ENCODE measurements at places on chromosomes 4 and X.

DNA sequence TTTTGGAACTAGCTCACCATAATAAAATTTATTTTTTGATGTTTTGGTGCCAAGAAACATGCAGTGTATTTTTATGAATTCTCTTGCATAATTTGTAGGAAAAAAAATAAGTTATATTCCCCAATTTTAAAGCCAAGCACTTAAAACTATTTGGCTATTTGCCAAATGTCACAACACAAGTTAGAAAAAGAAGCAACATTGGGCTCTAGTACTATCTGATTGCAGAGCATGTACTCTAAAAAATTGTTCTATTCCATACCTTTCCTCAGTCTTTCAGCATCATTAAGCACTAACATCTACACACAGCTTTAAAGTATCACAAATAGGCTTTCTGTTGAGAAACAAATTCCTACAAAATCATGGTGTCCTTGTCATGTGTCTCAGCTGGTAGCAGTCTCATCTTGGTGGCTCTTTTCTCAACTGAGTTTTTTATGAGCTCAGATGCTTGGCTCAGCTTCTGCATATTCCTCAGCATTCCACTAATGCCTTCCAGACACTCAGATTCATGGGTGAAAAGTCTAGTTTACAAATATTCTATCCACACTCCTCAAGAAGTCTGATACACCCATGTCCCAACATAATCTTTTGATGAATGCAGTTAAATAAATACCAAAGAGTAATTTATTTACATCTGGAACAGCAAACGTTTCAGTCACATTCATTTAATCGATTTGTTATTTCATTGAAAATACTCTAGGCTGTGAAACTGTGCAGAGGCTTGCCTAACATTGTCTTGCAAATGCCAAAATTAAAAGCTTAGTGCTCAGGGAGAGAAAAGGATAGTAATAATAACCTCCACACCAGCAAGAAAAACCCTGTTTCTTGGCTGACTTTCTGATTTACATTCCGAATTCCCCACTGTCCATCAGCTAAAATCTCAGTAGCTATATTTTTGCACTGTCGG, 2209.9 kb downstream of the PCDH7 start:
- no peak for DNase-seq

- DNase-seq = no peak
Observed at GRCh38 chrX:25663701-25664100, 474.4 kb upstream of the MAGEB18 start.

DNA sequence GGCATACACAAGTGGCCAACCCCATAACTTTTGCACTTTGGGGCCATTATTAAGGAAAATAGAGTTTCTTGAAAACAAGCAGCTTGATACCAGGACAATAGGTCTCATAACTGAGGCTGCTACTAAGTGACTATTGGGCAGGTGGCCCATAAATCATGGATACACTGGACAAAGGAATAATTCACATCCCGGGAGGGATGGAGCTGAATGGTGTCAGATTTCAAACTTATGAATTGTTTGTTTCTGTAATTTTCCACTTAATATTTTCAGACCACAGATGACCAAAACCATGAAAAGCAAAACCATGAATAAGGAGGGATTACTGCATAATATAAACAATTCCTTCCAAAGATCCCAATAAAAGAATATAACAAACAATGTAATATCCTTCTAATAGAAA, 114.4 kb downstream of the WDFY3 start:
- no peak for DNase-seq

DNA sequence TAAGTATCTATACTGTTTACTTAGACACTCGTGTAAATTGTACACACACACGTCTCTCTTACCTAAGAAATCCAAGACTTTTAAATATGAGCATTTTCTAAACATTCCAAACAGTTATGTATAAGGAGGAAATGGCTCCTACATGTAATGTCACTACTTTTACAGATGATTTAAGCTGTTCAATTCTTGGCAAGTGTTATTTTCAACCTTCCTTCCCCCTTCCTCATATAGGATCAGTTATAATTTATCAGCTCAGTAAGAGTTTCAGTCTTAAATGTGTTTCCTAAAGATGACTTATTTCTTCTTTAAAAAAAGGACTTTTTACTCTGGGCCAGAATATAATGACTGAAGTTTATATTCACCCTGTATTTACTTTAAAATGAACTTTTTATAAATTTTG, 601.1 kb downstream of the ANKRD50 start:
- no peak for DNase-seq

DNA sequence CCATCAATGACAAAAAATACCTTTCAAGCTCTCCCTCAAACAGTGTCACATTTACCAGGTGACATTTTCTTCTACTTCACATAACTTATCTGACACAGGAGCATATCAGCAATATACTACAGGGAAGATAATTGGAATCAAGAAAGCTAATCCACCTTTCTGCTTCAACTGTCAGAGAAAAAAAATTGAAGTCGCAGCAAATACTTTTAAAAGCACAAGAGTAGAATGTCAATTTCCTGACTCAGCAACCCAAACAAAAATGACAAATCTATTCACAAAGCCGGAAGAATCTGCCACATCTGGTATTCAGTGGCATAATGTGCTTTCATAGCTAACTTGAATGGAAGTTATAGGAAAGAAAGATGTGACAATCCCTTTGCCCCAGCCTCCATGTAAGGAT, 36.7 kb downstream of the AGA start:
- no peak for DNase-seq

- DNase-seq = no peak
Observed at GRCh38 chr4:48255959-48256342, 13.7 kb downstream of the TEC start.

DNA sequence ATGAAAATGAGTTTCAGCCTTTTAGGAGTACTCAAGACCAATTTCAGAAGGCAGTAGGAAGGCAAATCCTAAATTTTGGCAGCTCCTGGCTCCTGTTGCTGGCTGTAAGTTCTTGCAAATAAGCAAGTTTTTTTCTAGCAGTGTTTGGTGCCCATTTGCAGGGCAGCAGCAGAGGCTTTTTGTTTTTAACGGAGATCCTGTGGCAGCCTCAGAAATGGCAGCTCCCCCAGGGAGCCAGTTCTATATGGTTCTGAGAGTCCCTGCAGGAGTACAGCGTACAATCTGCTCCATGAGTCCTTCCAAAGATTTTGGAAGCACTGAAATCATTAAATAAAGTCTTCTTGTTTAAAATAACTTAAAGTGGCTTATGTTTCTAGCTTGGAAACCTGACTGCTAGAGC, 171.9 kb downstream of the NDST4 start:
- no peak for DNase-seq

DNA sequence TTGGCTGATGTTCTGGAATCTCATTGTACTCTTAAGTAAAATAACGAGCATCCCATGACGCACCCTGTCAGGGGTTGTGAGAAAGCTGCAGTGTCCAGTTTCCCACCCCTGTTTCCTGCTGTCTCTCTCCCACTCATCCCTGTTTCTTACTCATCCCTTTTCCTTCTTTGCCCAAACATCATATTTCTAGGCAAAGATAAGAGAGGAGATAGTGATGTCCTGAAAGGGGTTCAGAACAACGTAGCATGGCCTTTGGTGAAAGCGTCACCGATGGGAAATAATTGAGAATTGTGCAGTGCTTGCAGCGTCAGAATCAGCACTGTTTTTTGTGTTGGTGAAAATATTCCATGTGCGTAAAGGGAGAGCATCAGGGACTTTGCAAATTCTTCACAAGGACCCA, 23.5 kb upstream of the TMEM165 start:
- no peak for DNase-seq

DNA sequence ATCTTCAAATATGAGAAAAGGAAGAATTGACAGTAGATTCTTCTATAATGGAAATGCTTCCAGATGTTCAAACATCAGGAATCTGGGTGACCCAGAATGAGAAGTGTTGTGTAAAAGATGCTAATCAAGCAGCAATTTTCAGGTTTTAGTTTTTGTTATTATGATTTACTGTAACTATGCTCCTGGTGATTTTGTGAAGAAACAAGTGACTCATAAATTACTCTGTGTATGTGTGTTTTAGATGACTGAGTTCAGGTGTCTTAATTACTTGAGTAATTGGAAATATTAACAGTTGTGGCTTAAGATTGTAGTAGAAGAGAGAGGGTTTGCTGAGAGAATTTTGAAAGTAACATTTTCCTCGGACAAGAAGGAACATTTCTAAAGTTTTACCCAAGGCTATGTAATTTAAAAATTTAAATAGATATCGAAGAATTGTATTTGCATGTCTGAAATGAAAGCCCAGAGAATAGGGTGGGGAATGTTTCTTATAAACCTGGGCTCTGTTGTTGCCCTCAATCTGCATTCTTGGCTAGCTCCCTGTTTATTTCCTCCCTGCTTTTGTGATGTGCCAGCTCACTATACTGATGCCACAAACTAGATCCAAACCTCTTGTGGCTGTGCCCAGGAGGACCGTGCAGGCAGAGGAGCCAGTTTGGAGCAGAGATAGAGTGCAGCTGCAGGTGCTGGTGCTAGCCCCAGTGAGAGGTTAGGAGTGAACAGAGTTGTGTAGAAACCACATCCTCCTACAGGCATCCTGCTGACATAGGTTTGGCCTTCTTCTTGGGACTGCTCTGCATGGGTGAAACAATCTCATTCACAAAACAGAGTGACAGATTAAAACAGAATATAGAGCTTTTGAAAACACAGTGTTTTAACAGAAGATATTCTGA, 25.4 kb upstream of the TNIP3 start:
- DNase-seq = no peak

DNA sequence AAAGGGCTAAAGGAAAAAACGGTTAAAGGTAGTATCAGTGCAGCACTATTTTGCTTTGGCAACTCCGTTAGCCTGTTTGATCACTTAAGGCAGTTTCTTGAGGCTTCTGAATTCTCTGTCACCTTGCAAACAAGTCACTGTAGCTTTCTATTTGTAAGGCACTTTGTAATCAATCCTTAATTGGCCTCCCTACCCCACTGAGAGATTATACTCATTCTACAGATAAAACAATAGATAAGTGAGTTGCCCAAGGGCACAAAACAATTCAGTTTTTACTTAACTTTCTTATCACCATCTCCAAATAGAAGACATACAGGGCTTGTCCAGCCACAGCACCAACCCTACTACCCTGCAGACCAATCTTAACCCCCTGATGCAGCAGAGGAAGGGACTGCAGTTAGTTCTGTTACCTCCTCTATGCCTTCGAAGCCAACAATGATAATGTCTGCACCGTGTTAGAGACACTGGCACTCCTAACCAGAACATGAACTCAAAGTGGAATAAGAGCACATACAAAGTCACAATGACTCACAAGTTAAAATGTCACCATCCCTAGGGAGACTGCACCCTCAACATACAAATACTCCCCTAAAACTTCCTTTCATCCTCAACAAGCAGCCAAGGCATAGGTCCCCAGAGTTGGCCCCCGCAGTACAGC, 1.7 kb downstream of the TMEM185A start:
- no peak for DNase-seq

DNA sequence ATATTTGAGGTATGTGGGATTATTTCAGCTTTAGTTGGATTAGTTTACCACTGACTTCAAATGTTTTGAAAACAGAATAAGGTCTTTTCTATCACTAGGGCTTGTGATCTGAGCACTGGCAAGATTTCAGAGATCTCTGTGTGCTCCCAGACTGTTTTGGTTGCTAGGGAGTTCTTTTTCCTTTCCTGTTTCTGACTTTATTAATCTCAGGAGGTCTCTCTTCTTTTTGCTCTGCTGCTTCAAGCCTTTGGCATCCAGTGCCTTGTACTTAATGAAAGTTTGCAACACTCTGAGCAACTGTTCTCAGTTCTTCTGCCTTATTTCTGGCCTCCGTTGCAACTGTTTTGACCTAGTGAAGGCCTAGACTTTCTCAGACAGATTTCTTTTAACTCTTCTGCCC, 32.1 kb upstream of the PAQR3 start:
- DNase-seq = no peak

- DNase-seq = no peak
Observed at GRCh38 chr4:105191621-105192210, 45.0 kb downstream of the TET2 start.

DNA sequence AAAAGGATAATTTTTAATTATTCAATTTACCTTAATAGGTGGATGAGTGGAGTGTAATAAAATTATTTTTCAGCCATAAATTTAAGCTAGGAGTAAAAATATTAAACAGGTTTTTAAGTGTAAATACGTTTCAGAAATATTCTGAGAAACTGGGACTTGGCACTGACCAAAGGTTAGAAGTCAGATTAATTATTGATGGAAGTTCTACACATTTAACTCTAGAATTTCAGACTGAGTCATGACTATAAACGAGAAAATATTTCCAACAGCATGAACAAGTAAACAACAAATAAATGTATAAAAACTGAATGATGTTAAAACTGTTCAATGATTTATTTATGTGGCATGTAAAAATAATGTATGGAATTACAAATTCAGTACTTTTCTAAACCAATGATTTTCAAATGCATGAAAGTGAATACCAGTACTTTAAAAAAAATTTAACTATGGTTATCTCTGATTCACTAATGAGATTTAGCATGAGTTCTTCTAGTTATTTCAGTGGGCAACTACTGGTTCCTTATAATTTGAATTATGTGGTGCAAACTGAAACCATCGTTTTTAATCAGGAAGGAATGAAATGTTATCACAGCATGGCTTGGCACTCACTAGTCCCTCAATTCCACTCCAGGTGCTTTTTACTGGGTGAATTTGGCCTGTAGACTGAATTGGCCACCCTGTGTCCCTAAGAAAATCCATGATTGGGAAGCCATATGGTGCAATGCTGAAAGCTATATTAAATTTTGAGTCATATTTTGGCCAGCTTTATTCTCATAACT, 244.2 kb downstream of the FSTL5 start:
- DNase-seq = no peak

GRCh38 chr4:1978741-1979476, 29.9 kb downstream of the NELFA start:
- DNase-seq = no peak

DNA sequence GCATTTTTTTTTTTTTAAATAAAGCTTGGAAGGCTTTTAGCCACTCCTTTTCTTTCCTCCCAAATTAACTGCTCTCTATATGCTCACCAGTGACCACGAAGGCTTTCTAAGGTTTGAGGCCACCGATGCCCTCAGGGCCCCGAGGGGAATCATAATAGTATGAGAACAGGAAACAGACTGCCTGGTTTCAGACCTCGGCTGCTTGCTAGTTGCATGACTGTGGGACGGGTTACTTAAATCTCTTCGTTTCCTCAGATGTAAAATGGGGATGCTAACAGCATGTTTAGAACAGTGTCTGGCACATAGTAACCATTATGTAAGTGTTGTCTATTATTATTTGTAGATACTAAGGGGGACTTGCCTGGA, 3.6 kb downstream of the LINC00632 start:
- DNase-seq = no peak

GRCh38 chr4:17272154-17272553, 239.7 kb downstream of the QDPR start:
- no peak for DNase-seq

- DNase-seq = no peak
Observed at GRCh38 chr4:186149872-186150271, 41.5 kb upstream of the CYP4V2 start.

Measured in amniotic stem cell (primary cell).